ENCODE measurements at places on chromosomes 6 and 20.

DNA sequence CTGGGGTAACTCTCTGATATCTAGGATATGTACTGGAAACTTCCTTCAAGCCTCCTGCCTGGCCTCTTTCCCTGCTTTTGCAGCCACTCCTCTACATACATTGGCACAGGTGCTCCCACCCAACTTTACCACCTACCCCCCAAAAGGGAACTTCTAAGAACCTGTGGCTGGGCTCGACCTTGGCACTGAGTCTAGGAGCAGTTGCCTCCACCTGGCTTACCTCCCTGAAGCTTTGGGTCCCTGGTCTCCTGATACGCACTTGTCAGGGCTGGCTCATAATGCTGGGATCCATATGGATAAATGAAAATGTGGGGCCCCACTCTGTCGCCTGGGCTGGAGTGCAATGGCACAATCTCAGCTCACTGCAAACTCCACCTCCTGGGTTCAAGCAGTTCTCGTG is 56.2 kb downstream of the SSR1 start:
- no peak for DNase-seq

GRCh38 chr6:167589615-167589940 is 237.1 kb upstream of the AFDN start:
- no peak for DNase-seq

DNA sequence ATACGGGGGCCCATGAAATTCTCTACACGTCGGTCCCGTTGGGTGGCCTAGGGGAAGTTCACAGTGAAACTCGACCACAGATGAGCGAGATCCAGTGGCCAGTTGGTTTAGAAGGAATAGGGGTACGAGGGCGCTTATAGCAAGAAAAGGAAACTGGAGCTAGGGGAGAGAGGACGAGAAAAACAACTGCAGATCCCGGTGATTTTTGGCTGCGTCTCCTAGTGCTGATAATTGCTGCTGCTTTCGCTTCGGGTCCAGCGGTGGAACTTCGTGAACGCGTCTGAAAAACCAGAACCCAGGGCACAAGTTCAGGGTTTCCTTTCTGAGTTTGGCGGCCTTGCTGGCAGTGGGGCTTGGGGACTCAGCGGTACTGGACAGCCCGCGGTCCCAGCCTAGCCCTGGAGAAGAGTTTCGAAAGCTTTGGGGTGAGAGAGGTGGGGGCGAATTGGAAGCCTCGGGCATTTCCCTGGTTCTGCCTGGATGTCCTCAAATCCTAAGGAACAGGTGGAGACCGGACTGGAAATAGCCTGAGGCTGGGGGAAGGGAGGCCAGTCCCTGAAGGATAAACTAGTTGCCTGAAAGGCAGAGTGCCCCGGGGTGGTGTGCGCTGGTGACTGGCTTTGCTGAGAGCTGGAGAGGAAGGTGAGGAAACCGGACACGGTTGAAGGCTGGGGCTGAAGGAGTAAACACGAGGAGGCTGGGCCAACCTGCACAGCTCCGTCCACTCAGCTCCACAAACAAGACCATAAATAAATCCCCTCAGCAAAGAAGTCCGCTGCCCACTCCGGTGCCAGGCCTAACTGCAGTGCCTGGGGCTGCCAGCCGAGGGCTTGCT is 793 bp downstream of the GMPR start:
- DNase-seq: peak; percentile 46

DNA sequence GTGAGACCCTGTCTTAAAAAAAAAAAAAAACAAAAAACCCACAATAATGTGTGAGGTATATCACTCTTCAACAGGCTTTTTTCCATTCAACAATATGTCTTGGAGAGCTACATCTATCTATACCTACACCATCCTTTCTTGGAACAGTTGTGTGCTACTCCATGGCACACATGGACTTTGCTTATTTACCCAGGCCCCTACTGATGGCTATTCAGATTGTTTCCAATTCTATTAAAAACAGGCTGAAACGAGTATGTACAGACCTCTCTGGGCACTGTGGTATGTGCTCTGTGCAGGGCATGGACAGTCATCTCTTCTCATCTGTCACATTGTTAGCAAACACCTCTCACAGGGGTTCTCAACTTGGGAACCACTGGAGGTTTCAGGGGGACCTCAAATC is 28.1 kb downstream of the MRPL14 start:
- no peak for DNase-seq

DNA sequence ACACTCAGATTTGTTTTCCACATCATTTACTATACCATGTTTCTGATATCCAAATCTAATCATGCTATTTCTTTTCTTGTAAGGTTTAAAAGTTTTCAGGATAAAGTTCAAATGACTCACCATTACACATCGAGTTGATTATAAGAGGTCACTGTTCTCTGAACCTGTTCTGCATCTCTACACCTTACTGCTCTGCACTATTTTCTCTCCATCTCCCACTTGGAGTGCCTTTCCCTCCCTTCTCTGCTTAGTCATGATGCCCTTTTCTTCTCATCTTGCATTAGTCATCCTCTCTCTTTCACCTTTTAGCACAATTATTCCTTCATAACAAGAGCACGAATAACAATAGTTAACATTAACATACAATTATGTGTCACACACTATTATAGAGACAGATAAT is 37.5 kb upstream of the FUT9 start:
- no peak for DNase-seq

GRCh38 chr6:17983730-17984129 is 3.7 kb downstream of the KIF13A start:
- DNase-seq: no peak

GRCh38 chr6:25275436-25275835 is 3.7 kb upstream of the CARMIL1 start:
- no peak for DNase-seq

- DNase-seq: no peak
Measured at GRCh38 chr20:7459083-7459482, 481.2 kb downstream of the HAO1 start.

DNA sequence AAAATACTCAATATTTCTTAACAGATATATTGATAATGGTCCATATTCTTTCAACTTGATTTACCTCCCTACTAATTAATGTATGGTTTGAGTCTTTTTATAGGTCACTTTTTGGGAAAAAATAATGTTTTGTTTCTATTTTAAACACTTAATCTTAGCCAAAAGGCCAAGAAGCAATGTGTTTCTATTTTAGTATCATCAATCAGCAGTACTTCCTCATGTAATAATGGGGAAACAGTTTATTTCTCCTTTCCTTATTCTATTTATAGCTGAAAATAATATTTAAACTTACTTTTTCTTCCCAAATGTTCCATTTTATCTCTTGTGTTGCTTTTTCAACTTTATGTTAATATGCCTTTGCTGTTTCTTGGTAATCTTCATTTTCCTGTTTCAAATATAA is 295.1 kb downstream of the ALDH8A1 start:
- no peak for DNase-seq

DNA sequence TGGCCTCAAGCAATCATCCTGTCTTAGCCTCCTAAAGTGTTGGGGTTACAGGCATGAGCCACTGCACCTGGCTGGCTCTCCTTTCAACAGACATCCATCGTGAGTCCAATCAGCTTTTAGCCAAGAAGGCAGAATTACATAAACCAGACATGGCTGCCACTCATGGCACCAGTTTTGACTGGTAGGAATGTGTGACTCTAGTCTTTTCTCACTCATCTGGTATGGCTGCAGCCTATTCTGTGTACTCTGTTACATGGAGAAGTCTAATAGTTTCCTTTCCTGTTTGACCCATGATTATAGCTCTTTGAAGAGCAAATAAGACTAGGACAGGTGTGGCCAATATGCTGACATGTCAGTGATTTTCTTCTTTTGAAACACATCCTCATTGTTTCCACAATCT is 27.0 kb upstream of the RNF144B start:
- DNase-seq: no peak

All from AML-193 (cell line).